Stimulated activated CD4-positive, alpha-beta T cell treated with anti-CD3 and anti-CD28 coated beads, Interleukin-2, amount 100 ng/mL, for 24 hours (primary cell): ENCODE measurements at places on chromosomes 2 and 18.
A peak's percentile ranks its signal among the peaks of the same experiment; 100 is the strongest.

DNA sequence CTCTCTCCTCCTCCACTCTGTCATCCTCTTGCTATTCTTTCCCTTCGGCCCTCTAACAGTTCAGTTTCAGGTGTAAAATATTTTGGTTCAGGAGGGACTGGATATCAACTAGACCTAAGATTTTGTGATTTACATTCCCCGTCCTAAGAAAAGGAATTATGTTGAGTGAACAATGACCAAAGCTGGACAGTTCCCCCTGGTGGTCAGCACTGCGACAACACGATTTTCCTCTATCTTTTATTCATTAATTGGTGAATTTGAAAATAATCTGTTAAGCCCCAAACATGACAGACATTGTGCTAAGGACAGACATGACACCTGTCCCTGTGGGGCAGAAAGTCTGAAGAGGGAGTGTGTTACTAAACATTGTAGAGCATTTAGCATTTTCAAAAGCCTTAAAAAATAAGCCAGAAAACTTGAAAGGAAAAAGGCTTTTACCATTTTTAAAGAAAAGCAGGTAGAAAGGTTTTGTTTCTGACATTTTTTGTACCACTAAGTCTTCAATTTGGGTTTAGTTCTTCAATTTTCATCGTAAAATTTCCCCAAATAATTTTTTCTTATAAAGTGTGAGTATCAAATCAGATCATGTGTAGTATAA, 28.4 kb upstream of the GTF2A1L start:
- DNase-seq, result no peak

DNA sequence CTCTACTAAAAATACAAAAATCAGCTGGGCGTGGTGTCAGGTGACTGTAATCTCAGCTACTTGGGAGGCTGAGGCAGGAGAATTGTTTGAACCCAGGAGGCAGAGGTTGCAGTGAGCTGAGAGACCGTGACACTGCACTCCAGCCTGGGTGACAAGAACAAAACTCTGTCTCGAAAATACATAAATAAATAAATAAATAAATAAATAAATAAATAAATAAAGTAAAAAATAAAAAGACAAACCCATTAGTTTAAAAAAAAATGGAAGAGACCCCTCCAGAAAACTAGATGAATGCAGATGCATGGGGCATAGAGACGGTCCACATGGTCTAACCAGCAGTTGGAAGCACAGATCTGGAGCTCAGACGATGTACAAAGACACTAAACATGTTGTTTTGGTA, 18.1 kb downstream of the TMEM163 start:
- no peak for DNase-seq

DNA sequence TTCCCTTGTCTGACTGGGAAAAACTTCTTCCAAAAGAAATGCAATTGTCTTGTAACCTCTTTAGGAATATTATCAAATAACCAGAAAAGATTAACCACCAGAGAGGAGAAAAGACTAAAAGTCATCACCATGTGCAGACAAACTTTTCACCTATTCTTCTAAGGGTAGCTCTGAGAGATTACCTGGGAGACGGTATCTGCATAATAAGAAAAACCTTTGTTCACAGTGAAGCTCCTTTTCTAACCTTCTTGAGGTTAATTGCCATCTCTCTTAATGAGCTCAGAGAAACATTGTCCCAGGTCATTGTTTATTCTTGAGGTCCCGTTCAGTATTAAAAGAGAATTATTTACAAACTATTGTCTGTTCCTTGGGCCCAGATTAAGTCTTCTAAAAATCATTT, 1091.2 kb upstream of the LRRTM1 start:
- no peak for DNase-seq

GRCh38 chr2:183081911-183082310, 3.4 kb downstream of the DUSP19 start:
- no peak for DNase-seq

GRCh38 chr2:99619151-99619550, 129.3 kb upstream of the REV1 start:
- DNase-seq, result no peak

GRCh38 chr18:42781298-42781815, 334.1 kb downstream of the RIT2 start:
- DNase-seq, result no peak

- DNase-seq, result peak; percentile 34
These were observed 106.2 kb downstream of the BCL2 start for GRCh38 chr18:63213331-63213900.
